ENCODE measurements at places on chromosomes 1 and 21.

DNA sequence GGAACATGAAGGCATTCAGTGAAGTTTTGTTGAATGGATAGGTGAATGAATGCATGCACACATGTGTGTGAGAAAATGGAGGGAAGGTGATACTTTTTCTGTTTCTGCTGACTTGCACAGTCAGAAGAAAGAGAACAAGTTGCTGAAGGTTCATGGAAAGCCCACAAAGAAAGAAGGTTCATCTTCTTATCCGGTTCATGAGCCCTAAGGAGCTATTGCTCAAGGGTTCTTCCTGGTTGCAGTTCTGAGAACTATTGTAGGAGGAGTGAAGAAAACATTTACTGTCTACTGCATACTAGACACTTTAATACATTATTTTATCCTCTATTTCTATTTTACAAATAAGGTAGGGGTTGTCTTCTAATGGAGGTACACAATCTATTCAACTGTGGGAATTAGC is 13.4 kb upstream of the NIBAN1 start:
- no peak for DNase-seq
- no peaks in the 10 kb centered on the region for H3K36me3 ChIP-seq
- H3K27ac ChIP-seq: no peak overlapping the region
- no peaks in the 10 kb centered on the region for H3K4me1 ChIP-seq
- no peaks in the 10 kb centered on the region for H3K27me3 ChIP-seq

DNA sequence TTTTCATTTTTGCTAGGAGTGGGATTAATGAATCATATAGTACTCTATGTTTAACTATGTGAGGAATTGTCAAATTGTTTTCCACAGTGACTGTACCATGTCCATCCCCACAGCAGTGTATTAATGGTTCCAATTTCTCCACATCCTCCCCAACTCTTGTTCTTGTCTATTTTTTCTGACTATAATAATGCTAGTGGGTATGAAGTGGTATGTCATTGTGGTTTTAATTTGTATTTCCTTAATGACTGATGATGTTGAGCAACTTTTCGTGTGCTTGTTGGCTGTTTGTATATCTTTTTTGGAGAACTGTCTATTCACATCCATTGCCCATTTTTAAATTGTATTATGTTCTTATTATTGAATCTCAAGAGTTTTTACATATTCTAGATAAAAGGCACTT is 10.0 kb upstream of the KPRP start:
- no peaks in the 10 kb centered on the region for H3K27me3 ChIP-seq
- no peak overlapping the region for H3K27ac ChIP-seq
- H3K36me3 ChIP-seq: no peaks in the 10 kb centered on the region
- no peak for DNase-seq
- no peak overlapping the region for H3K4me3 ChIP-seq
- no peaks in the 10 kb centered on the region for H3K4me1 ChIP-seq

DNA sequence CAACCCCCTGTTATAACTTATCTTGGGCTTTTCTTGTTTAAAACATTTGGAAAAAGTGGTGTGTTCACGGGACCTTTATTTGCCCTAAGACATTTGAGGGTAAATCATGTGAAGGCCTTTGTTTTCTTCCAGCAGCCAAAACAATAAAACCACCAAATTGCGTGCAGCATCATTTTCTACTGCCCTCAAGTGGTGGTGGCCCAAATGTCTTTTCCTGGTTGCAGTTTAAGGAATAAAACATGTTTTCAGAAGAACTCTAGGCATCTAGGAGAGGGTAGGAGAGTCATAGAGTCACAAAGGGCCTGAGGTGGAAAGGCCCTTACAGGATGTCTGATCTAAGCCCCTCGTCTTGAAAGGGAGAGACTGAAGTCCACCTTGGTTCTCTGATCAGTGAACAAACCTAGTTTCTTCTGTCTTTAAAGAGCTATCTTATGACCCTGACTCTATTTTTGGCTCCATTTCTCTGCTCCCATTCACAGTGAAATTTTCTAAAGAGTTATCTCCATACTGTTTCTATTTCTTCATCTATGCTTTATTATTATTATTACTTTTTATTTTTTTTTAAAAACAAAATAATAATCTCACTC is 16.0 kb upstream of the EPS15 start:
- no peaks in the 10 kb centered on the region for H3K4me1 ChIP-seq
- H3K4me3 ChIP-seq: no peak overlapping the region
- no peak for DNase-seq

DNA sequence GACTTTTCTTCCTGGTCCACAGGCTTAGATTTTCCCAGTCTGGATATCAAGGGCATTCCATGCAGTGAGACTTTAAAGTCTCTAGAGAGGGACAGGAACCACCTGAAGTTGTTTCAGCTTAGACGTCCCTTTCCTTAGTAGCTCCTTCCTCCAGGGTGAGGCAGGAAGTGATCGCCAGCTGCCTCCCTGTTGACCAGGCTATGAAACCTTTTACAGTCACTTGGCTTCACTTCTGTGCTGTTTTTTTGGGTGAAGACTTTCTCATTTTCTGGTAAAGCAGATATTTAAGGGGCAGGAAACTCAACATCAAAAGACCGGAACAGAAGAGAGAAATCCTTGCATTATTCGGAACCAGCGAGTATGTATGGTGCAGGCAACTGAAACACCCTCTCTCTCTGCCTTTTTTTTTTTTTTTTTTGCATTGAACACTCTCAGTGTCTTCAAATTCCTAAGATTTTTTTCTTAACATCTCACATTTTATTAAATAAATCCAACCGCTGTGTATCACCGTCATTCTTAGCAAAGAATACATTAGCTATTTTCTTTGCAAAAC is 234.6 kb upstream of the IRF2BP2 start:
- no peaks in the 10 kb centered on the region for H3K4me1 ChIP-seq
- no peak overlapping the region for H3K27ac ChIP-seq
- H3K36me3 ChIP-seq: no peaks in the 10 kb centered on the region
- H3K4me3 ChIP-seq: no peak overlapping the region
- H3K27me3 ChIP-seq: no peaks in the 10 kb centered on the region
- no peak for DNase-seq

DNA sequence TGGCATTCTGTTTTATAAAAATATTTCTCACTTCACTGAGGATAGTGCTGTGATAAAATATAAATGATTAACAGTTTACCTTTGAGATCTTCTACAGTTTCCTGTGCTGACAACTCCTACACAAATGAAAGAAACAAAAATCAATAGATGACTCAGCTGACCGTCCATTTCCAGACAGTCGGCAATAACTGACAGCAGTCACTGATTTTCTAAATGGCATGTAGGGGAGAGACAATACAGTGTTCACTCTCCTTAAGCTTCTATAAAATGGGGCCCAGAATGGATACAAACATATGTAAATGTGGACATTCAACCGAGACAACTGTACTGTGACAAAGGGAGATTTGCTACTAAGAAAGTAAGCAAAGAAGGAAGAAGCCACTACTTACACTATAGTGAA is 34.3 kb downstream of the PCNX2 start:
- no peaks in the 10 kb centered on the region for H3K4me1 ChIP-seq
- no peaks in the 10 kb centered on the region for H3K27me3 ChIP-seq
- no peak for DNase-seq
- no peak overlapping the region for H3K4me3 ChIP-seq

DNA sequence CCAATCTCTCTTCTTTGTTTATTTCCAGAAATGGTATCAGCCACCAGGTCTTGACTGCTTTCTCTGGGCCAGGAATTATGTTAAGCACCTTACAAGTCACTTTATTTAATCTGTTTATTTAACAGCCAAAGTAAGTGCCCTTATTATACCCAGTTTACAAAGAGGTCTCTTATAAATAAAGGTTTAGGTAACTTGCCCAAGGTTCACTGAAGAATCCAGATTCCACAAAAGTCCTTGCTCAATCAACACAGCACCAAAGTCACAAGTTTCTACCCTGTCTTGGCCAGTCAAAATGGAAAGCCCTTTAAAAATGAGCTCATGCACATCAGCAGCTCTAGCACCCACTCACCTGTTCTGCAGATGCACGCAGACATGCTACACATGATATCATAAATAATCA is 28.0 kb upstream of the ATP1A1 start:
- DNase-seq: no peak
- no peaks in the 10 kb centered on the region for H3K36me3 ChIP-seq
- peaks cover 5% of the 10 kb centered on the region for H3K4me1 ChIP-seq
- no peaks in the 10 kb centered on the region for H3K27me3 ChIP-seq

DNA sequence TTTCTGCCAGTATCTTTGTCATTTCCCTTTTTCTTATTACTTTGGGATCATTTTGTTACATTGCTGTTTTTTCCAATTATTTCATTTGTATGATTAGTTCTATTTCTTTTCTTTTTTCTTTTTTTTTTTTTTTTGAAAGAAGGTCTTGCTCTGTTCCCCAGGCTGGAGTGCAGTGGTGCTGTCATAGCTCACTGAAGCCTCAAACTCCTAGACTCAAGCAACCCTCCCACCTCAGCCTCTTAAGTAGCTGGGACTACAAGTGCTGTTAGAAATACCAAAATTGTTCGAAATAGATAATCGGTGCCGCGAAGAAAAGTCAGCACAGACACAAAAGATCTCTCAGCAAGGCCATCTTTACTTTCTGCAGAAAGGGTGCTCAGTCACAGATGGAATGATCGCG is 26.6 kb upstream of the COL6A1 start:
- no peak overlapping the region for H3K27ac ChIP-seq
- DNase-seq: no peak
- H3K36me3 ChIP-seq: no peaks in the 10 kb centered on the region
- H3K27me3 ChIP-seq: no peaks in the 10 kb centered on the region
- H3K4me3 ChIP-seq: no peak overlapping the region
- H3K4me1 ChIP-seq: no peaks in the 10 kb centered on the region

DNA sequence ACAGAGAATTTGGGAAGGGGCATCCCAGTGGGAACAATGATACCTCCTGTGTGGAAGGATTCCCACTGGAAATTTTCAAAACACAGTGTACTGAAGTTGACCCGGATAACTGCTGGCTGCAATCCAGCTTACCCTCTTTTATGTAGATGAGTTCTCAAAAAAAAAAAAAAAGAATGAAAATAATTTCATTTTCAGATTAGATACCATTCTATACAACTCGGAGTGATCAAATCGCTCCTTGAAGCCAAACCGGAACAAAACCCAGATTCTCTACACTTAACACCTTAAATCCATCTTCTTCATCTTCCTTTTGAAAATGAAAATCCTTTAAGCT is 69.1 kb downstream of the KAZN start:
- no peaks in the 10 kb centered on the region for H3K27me3 ChIP-seq
- no peak overlapping the region for H3K4me3 ChIP-seq
- no peaks in the 10 kb centered on the region for H3K36me3 ChIP-seq
- H3K27ac ChIP-seq: no peak overlapping the region
- DNase-seq: no peak

GRCh38 chr1:42806171-42806570 is 10.8 kb upstream of the ERMAP start:
- DNase-seq: no peak
- H3K4me1 ChIP-seq: no peaks in the 10 kb centered on the region
- no peaks in the 10 kb centered on the region for H3K27me3 ChIP-seq
- no peaks in the 10 kb centered on the region for H3K36me3 ChIP-seq

DNA sequence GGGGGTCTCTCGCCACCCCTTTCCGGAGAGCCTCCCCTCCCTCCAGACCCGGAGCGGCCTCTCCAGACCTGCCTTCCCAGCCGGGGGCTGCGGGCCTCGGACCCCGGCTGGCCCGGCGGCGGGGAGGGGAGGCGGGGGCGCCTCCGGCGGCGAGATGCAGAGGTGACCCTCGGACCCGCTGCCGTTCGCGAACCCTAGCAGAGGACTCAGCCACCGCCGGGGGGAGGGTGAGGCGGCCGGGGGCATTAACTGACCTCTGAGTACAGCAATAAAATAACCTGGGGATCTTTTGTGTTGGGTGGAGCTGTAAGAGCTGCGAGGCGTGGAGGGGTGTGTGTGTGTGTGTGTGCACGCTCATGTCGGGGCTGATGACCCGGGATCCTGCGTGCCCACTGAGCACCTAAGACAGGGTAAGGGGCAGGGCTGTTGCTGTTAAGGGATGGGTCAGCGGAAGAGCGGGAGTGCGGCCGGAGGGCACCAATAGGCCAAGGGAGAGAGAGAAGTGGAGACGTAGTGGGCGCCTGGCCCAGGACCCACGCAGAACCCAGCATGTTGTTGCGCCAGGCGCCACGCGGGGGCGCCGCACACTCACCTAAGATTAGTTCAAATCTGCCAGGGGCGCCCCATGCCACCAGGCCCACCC is 6.3 kb downstream of the HAPLN2 start:
- no peaks in the 10 kb centered on the region for H3K36me3 ChIP-seq
- peak overlapping the region; percentile 37 for H3K4me3 ChIP-seq
- peaks cover 27% of the 10 kb centered on the region for H3K27me3 ChIP-seq
- DNase-seq: no peak
- H3K4me1 ChIP-seq: peaks cover 7% of the 10 kb centered on the region

DNA sequence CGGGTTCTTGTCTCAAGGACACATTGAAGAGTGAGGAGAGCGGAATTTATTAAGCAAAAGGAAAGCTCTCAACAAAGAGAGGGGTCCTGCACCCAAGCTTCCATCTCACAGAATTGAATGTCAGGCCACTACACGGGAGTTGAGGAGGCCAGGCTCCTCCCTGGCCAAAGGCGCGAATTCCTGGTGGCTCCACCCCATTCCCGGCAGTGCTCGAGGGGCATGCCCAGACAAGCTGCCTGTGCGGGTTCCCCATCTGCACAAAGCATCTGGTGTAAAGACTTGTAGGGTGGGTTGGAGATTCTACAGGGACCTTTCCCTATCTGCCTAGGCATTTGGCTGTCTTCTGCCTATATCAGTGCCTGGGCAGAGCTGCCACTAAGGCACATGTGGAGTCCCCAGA is 648.5 kb upstream of the PKN2 start:
- H3K36me3 ChIP-seq: no peaks in the 10 kb centered on the region
- no peaks in the 10 kb centered on the region for H3K4me1 ChIP-seq
- H3K27ac ChIP-seq: no peak overlapping the region
- no peak for DNase-seq
- no peak overlapping the region for H3K4me3 ChIP-seq

DNA sequence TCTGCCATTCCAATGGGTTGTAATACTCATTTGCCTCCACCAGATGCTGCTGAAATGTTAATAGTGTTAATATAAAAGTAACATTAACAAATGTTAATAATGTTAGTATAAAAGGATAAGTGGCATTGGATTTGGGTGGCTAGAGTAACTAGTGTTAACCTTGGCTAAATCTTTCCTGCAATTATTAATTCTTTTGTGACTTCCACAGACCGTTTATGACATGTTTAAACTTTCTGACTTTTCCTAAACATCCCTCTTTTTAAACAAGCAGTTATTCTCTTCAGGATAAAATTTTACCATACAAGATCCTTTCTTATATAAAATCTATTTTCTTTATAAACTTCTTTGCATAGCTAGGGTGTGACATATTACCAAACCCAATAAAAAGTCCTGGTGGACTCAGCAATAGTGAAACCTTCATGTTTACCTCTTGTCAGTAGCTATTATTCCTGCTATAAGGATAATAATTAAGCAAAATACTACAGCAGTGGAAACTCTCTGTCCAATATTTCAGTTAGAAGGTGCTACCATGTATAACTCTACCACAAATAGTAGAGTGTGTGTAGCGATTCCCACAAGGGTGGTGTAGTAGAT is 41.5 kb downstream of the CCDC30 start:
- no peak overlapping the region for H3K27ac ChIP-seq
- no peaks in the 10 kb centered on the region for H3K4me1 ChIP-seq
- no peaks in the 10 kb centered on the region for H3K27me3 ChIP-seq
- H3K36me3 ChIP-seq: no peaks in the 10 kb centered on the region
- DNase-seq: no peak

All from iPS DF 6.9 (cell line).